ENCODE measurements at places on chromosomes 6 and 20.

GRCh38 chr6:23282252-23283021 is 713.1 kb downstream of the HDGFL1 start:
- no peak for DNase-seq

- peak; percentile 70 for DNase-seq
Observed at GRCh38 chr6:54846243-54846856, at the start of gene FAM83B. Gene FAM83B, plus strand, starts transcription at chr6:54846771. Its CDS starts 23,476 bp downstream, at chr6:54870247.

- no peak for DNase-seq
Observed at GRCh38 chr20:38806855-38807655, 1.6 kb downstream of the PPP1R16B start.

GRCh38 chr20:48262466-48262865 is 477.2 kb upstream of the SULF2 start:
- DNase-seq, result no peak

DNA sequence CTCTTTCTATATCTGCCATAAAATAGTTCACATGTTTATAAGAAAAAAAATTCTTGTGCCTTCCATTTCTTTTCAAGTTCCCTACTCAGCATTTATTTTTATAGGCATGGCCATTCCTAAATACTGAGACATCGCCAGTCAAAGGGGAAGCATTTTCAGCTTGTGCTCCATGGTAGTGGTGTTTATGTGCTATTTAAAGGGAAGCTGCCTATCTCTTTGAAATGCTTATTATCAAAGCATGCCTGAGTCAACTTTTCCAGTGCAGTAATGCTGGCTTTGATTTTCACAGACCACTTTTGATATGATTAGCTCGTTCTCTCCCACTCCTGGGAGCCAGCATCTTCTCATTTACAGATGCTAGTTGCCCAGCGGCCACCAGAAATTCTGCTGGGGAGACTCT is 124.1 kb upstream of the RIN2 start:
- DNase-seq, result no peak

DNA sequence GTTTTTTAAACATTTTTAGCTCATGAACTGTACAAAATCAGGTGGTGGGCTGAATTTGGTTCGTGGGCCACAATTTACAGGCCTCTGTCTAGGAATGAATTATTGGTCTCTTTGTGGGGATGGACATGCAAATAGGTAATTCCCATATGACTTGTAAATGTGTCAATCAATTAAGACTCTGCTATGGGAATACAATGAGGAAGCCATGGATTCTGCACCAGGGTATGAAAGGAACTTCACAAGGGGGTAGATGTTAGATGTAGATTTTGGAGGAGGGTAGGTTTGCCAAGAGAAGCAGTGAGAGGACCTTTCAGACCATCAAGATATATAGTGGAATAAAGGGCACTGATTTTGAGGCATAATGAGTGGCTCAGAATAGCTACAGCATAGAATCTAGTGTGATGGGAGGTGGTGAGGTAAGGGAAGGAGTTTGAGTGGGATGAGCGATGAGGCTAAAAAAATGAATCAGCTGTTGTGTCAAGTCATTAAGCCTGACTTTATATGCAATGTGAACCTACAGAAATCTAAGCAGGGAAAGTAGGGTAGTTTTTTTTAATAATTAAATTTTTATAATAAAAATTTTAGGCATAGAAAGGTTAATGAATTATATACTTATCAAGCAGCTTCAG is 32.6 kb upstream of the RNF182 start:
- no peak for DNase-seq

DNA sequence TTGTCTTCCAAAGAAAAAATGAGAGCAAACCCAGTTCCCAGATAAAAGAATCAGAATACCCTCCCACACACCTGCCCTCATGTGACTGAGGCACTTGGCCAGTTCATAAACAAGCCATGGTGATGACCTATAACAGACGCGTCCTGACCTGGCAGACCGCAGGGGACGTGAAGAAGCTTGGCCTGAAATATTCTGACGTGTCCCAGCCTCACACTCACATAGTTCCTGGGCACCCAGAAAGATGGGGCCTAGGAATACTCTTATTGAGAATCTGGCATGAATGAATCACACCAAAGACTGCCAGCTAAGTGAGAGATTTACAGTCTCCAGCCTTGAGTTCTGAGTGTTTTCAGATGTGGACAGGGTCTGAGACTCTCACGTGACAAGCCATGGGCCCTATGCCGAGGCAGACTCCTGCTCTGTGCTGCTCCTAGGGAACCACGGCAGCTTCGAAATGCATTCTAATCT is 17.2 kb upstream of the MAP3K4 start:
- DNase-seq, result no peak

DNA sequence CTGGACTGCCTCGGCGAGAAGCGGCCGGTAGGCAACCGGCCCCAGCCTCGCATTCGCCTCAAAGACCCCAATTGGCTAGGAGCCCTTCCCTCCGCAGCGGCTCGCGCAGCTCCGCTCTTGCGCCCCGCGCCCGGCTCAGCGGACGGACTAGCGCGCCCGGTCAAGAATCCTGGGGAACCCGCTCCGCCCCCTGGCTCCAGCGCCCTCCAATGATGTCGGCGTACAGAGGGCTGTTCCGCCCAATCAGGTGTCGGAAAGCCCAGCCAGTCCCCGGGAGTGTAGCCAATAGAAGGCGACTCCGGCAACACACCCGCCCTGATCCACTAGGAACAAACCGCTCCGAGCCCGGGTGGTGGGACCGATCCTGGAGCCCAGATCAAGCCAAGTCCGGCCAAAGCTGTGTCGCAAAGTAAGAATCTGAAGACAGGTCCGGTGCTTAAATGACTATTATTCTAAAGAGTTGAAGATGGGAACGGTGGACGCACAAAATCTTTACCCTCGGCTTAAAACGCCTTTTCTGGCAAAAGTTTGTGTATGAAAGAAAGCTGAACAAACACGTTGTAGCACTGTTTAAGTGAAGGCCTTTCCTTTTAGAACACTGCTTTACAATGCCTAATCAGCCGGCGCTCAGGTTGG is 132.2 kb downstream of the OGFRL1 start:
- peak; percentile 95 for DNase-seq

GRCh38 chr6:147506704-147507114 is 1.8 kb upstream of the SAMD5 start:
- peak; percentile 83 for DNase-seq

DNA sequence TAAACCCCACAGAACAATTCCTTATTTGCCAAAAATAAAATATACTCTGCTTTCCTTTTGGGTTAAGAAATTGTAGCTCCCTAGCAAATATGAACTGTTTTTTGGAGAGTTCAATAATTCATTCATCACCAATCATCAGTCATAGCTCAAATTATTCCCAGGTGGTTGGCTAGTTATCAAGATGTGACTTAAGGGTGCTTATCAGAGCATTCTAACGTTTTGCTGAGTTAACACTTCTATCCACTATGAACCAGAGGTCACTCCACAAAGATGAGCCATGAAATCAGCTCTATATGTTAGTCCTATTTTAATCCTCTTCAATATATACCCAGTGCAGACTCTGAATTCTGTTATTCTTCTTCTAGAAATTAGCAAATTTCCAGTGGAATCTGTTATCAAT is 379.1 kb downstream of the TENT5A start:
- DNase-seq, result no peak

Measured in ecto neural progenitor cell (in vitro differentiated cells).